Aorta (tissue), 5 donors: ENCODE measurements at places on chromosomes 11 and 22. TPM values are rescaled to one million over a fixed set of nuclear protein-coding genes. Genes with fewer than 3 reads are reported as not detected.

DNA sequence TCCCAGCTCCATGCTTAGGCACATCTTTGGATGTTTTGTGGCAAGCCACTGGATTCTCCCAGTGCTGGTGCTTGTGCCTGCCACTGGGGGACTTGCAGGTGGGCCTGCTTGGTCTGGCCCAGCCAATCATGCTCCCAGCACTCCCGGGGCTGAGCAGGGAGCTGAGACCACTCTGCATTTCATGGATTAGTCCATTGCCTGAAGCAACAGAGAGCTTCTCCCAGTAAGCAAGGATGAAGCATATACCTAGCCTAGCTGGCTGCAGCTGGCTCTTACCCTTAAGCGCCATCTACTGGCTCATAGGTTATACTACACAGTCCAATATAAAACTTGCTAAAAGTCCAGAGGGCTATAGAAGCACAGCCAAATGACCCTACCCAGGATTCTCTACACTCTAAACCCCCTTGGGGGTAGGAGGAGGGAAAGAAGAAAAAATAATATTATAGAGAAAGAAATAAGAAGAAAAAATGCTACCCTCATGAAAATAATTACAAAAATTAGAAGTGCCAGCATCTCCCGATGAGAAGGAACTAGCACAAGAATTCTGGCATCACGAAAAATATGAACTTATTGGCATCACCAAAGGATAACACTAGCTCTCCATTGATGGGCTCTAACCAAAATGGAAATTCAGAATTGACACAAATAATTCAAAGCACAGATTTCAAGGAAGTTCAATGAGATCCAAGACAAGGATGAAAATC, 275.3 kb downstream of the C11orf87 start:
- no peak for DNase-seq

Gene OR51I1
- 0.42 TPM for total RNA-seq

- no peak for DNase-seq
Observed at GRCh38 chr11:116104498-116105174, 600.4 kb upstream of the CADM1 start.

GRCh38 chr11:94639901-94640721, 72.9 kb downstream of the PIWIL4 start:
- DNase-seq, result peak; percentile 55

Gene ENTHD1
- total RNA-seq, result not detected

Gene VSIG10L2
- 0.48 TPM for total RNA-seq

Gene C1QTNF5
- total RNA-seq, result 88.2 TPM

- DNase-seq, result no peak
Observed at GRCh38 chr11:38648604-38649003, 2050.6 kb upstream of the RAG2 start.

DNA sequence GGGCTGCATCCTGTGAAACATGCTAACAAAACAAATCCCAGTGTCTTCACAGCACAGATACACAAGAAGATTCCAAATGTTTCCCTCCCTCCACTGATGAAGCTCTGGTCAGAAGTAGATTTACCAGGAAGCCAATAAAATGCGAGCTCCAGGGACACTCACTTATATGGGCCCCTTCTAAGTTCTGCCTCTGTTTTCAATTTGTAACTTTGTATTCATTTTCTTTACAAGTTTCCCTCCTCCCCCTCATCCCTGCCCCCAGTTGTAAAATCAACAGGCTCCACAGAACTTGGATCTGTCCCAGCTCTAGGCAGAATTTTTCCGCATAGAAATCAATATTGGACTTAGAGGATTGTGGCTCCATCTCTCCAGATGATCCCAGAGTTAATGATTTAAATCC, 48.1 kb upstream of the ME3 start:
- no peak for DNase-seq

- no peak for DNase-seq
Observed at GRCh38 chr11:63931045-63931444, 7.8 kb upstream of the NAA40 start.

- DNase-seq, result no peak
Observed at GRCh38 chr11:11403763-11404725, 51.0 kb upstream of the CSNK2A3 start.

Gene CASP5
- total RNA-seq, result 0.88 TPM

DNA sequence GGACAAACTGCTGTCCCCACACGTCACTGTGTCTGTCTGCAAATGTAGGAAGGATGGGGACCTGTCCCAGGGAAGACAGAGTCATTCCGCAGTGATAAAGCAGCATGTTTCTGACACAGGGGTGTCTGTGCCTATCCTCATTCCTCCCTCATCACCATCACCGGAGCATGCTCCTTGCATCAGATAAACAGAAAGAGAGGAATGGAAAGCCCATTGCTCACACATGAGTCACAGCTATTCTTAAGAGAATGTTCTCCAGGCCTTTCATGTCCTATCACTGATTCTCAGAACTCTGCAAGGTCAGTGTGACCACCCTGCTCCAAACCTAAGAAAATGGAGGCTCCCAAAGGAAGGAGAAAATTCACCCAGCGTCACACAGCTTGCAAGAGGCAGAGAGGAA, 38.9 kb downstream of the ZNF195 start:
- DNase-seq, result no peak

Gene CSRP3
- total RNA-seq, result not detected

DNA sequence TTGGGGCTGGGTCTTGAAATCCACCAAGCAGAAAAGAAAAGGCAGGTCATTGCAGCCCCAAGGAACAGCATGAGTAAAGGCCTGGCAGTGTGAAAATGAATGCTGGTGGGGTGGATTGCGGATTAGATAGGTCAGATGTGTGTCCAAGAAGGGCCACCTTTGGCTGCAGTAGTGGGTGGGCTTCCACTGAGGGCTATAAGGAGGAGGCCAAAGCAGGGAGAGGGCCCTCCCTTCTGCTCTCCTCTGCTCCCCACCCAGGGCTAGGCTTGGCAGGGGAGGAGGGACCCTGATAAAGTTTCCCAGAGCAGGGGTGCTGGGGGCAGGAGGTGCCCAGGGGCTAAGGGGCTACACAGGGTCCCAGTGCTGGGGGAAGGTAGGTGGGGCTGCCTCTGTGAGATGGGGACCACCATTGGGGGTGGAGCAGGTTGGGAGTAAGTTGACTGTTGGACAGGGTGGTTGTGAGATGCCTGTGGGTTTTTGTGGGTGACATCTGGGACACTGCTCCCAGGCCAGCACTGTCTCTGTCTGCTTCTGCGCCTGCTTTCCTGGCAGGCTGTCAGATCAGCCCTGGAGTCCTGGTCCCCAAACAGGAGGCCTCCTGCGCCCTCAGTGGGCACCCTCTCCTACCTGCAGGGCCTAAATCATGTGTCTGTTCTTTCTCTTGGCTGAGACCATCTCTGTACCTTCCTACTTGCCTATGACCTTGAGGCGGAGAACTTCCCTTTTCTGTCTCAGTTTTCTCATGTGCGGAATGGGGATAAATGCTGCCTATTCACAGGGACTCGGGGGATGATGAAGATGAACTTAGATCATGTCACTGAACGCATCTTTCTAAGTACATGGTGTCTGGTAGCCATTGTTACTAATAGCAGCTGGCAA, 1.9 kb downstream of the CAPN5 start:
- DNase-seq, result no peak

Gene OR5A2
- not detected for total RNA-seq

Gene MPST
- 30.8 TPM for total RNA-seq

GRCh38 chr11:63841554-63841953, 2.6 kb downstream of the MARK2 start:
- DNase-seq, result no peak

DNA sequence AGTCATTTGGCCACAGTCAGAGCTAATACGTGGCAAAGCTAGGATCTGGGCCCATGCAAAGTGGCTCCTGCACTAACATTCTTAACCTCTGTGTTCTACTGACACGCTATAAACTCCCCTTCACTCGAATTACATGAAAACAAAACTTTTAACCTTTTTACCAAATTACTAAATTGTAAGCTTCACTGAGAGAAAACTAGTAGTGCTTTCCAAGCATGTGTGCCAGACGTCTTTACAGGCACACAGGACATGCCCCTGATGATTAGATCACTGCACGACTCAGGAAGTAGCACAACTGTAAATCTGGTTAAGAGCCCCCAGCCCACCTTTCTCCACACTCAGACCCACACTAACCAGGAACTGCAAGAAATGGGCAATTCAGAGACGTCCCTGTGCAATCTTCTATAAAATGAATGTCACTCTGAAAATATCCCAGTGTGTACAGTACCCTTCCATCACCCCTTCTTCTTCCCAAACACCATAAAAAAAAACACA, 16.1 kb downstream of the PHF21A start:
- no peak for DNase-seq

Gene LDHAL6A
- not detected for total RNA-seq

DNA sequence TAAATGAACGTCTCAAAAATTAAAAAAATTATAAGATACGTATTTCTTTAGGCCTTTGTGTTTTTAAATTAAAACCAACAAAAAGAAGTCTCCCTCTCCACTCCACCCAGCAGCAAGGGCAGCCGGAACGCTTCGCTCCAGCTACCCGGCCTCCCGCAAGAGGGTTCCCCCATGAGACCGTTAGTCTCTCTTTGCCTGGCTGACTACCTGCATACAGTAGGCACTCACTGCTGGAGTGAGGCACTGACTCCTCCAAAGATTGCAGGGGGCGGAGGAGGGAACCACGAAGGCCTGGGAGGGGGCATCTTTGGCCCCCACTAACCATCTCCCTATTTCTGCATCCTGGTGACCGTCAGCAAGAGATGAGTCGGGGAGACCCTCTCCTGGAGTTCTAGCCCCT, 10.1 kb downstream of the CBX6 start:
- no peak for DNase-seq

Gene OR8D4
- total RNA-seq, result not detected

DNA sequence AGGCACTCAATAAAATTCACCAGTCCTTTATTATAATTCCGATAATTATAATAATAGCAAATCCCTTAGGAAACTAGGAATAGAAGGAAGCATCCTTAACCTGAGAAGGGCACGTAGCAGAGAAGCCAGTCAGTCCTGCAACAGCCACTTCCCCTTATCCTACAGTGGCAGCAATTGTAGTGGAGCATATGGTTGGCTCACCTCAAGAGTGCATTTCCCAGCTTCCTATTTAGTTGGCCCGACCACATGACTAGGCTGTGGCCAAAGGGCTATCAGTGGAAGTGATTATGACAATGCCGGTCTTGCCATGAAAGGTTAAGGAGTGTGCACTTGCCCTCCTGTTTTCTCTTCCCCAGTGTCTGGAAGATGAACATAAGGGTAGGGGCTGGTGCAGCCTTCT, 27.0 kb downstream of the TESMIN start:
- DNase-seq, result no peak

Gene USP2
- 3.0 TPM for total RNA-seq

Gene OR6T1
- not detected for total RNA-seq
